Activated CD8-positive, alpha-beta memory T cell treated with anti-CD3 and anti-CD28 coated beads, Interleukin-2, amount 10 ng/mL, durations not matched to agents 7 days and 5 days (primary cell): ENCODE measurements at places on chromosomes 3 and 15.

- no peak for DNase-seq
Observed at GRCh38 chr3:152185891-152186630, 82.7 kb upstream of the MBNL1 start.

GRCh38 chr15:71201477-71201876 lies 86.2 kb downstream of the THSD4 start:
- no peak for DNase-seq

DNA sequence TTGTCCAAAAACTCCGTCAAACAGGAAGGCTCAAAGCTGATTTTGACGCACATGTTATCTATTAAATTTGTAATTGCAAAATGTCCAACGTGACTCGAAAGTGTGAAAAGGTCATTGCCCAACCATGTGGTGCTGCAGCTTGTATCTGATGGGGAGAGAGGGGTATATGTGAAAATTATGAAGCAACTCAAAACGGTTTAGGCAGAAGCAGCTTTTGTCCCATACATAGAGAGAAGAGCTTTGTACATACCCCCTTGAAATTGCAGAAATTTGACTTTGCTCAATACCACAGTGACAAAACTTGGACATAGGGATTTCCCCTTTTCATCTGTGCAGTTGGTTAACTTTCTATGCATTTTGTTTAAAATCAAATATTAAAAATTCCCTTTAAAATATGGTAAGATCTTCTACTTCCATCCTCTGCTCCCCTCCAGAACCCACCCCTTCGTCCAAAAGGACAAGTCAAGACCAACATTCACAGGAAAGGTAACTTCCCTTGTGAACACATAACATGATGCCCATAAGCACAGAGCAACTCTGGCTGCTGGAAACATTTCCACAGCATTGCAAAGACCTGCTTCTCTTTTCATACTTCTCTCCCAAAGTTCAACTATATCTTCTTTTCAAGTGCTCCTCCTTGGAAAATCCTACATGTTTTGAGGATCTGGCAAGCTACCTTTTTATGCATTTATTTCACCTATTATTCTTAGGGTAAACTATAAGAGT lies 253.7 kb upstream of the THBS1 start:
- DNase-seq: no peak

DNA sequence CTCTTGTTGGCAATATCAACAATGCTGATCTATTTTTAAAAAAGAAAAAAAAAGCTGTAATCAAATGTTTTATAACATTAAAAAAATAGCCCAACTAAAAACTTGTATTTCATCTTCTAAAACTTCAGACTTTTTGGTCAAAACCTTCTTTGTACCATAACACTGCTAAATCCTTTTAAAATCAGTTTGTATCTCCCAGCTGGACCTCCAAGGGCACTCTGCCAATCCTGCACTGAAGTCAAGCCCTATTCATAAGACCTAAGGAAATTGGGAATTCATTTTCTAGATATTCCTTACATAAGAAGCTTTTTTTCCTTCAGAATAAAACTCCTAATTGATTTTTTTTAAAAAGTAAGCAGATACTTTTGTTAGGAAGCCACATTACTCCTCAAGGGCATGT lies 38.2 kb upstream of the HCLS1 start:
- no peak for DNase-seq

- peak; percentile 56 for DNase-seq
Observed at GRCh38 chr3:48429317-48429959, 448 bp downstream of the PLXNB1 start.

DNA sequence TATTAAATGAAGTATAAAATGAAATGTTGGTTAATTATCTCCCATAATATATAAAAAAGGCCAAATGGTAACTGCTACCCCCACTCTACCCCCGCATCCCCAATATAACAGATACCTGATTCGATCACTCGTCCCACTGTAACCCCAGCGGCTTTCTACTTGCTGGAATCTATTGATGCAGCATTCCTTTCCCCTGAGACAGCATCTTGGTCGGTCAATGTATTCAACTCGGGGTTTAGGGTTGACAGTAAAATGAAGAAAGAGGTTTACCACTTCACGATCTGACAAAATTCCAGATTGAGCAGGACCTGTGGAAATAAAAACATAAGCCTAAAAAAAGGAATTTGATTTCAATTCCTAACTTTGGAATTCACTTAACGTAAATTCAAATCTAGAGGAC lies 18.6 kb upstream of the C15orf40 start:
- DNase-seq: no peak

GRCh38 chr15:66763186-66764071 lies 61.4 kb downstream of the SMAD6 start:
- DNase-seq: no peak

DNA sequence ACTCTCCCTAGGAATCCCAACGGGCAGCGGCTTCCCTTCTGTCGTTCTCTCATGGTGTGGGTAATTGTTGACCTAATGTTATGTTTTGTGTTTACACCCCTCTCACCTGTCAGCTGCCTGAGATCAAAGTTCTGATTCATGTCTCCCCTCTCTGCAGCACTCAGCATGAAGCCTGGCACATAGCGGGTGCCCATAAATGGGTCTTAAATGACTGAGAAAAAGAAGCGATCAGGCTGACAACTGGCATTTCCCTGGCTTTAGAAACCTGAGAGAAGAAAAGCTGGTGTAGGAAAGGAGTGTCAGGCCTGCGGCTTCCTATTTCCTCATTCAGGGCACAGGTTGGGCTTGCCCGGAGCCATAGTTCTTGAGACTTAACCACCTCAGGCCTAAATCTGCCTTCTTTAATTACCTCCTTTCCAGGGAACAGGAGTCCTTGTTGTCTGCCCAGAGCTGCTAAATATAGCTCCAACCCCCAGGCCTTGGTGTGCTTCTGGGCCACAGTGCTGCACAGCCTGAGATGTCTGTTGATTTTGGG lies 31.8 kb downstream of the LPP start:
- no peak for DNase-seq

DNA sequence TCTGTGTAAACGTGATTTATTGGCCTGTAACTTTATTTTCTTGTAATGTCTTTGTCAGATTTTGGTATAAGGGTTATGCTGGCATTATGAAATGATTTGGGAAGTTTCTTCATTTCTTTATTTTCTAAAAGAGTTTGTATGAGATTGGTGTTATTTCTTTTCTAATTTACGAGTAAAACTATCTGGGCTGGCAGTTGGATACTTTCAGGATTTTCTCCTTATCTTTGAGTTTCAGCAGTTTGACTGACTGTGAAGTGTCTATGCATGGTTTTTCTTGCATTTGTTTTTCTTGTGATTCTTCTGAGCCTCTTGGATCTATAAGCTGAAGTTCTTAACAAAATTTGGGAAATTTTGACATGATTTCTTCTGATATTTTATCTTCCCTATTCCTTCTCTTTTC lies 18.1 kb downstream of the ADGRG7 start:
- DNase-seq: no peak

GRCh38 chr15:83928878-83929418 lies 275.0 kb downstream of the ADAMTSL3 start:
- DNase-seq: no peak

GRCh38 chr3:123123716-123124616 lies 57.1 kb downstream of the PDIA5 start:
- DNase-seq: no peak

DNA sequence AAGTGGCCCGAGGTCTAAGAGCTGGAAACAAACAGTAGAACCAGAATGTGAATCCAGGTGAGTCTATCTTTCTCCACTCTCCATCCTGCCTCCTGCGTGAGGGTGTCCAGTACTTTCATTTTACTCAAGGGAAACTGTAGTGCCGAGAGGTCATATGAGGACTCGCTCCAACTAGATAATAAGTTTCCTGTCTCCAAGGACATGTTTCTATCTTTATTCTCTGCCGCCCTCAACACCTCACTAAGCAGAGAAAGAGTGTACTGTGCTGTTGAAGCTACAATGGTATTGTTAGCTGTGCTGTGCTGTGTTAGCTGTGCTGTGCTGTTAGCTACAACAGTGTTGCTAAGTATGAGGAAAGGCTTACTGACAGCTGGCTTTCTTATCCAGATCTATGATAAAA lies 137.9 kb upstream of the COL8A1 start:
- DNase-seq: no peak

- no peak for DNase-seq
Observed at GRCh38 chr15:100853676-100854440, 25.8 kb upstream of the ALDH1A3 start.
